Activated CD8-positive, alpha-beta T cell treated with anti-CD3 and anti-CD28 coated beads for 36 hours (primary cell): ENCODE measurements at places on chromosomes 5 and 9.

DNA sequence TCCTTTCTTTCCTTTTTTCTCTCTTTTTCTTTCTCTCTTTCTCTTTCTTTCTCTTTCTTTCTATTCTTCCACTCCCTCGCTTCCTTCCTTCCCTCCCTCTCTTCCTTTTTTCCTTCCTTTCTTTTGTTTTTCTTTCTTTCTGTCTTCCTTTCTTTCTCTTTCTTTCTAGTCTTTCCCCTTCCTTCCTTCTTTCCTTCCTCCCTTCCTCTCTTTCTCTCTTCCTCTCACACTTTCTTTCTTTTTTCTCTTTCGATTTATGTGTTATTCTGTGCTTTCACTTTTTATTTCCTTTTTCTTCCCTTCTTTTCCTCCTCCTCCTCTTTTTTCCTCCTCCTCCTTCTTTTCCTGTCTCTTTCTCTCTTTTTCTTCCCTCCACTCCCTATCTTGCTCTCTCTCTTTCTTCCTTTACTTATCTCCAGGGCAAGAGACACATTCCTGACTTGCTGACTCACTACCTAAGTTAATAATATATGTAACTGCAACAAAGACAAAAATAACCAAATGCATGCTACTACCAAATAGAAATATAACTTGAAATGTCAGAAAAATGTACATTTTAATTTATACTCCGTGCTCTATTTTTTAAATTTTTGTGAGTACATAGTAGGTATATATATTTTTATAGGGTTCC, 445.5 kb downstream of the GABRG2 start:
- DNase-seq = no peak

DNA sequence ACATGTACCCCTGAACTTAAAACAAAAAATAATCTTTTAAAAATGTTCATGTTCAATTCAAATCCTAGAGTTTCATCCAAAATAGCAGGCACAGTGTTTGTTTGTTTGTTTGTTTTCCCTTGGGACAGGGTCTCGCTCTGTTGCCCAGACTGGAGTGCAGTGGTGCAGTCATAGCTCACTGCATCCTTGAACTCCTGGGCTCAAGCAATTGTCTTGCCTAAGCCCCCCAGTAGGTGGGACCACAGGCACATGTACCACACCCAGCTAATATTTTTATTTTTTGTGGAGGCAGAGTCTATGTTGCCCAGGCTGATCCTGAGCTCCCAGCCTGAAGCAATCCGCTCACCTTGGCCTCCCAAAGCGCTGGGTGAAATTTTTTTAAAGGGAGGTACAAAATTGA, 5.0 kb upstream of the POLR1E start:
- DNase-seq = no peak

- peak; percentile 90 for DNase-seq
These were observed at the start of gene CYFIP2 for GRCh38 chr5:157265714-157266285. CYFIP2 (plus strand) TSS chr5:157266123; CDS start chr5:157285362, 19,239 bp downstream.

- no peak for DNase-seq
These were observed 159.4 kb downstream of the FBN2 start for GRCh38 chr5:128378632-128379031.

- DNase-seq = no peak
These were observed 186.2 kb upstream of the OTULINL start for GRCh38 chr5:14395411-14395810.

DNA sequence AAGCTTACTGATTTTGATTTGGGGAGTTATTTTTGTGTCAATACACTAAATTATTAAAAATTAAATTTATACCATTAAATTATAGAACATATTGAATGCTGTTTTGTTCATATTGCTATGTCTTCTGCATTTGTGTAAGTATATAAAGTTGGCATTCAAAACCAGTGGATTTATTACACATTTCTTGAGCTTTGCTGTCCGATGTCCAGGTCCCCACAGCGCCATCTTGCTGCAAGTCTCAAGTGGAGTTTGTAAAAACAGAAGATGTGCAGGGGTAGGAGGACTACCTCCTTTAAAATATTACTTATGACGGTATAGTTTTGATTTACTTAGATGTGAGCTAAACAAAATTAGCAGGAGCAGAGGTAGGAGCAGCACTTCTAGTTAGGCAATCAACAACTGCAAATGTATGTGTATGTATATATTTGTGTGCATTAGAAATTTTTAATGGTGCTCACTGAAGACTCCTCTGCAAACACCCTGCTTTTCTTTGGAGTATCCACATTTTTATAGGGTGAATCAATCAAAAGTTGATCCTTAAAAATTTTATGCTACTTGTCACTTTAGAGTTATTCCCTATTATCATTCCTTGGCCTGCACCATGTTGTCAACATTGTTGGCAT, 37.4 kb downstream of the CPEB4 start:
- DNase-seq = peak; percentile 73

DNA sequence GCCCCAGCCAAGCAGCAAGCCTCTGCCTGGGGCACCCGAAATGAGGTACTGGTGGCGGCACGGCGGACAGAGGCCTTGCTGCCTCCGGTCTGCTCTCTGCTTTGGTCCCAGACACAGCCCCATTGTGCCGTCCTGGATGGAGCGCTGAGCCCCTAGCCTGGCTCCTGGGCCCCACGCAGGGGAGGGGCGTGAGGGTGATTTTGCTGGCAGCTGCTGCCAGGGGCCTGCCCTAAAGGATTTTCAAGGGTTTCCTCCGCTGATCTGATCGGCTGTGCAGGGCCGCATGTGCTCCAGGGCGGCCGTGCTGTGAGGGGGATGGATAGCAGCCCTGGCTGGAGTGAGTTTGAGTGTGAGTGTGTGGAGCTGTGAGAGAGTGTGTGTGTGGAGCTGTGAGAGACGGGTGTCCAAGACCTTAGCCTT, 1.3 kb downstream of the GPSM1 start:
- no peak for DNase-seq

GRCh38 chr5:158470764-158471534, 612.0 kb upstream of the CLINT1 start:
- no peak for DNase-seq

DNA sequence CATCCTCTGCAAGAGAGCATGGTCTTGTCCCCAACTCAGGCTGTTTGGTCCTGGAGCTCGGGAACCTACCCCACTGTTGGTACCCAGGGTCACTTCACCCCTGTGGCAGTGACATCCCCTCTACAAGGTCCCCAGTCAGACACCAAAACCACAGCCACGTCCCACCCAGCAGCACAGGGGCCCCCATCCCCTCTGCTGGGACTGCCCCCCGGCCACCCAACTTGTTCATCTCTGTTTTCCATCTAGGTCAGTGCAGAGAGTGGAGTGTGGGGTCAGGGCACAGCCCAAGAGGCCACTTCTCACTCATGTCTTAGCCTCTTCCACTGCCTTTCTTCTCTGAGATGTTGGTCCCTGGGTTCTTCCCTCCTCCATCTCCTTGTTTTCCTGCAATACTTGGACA, 233.9 kb upstream of the NFIL3 start:
- no peak for DNase-seq

GRCh38 chr9:108552459-108553040, 303.2 kb downstream of the ACTL7B start:
- DNase-seq = no peak

- DNase-seq = peak; percentile 73
These were observed 34.7 kb downstream of the LHX3 start for GRCh38 chr9:136170006-136170901.

GRCh38 chr5:76607353-76607871, 15.8 kb downstream of the F2RL2 start:
- DNase-seq = no peak

DNA sequence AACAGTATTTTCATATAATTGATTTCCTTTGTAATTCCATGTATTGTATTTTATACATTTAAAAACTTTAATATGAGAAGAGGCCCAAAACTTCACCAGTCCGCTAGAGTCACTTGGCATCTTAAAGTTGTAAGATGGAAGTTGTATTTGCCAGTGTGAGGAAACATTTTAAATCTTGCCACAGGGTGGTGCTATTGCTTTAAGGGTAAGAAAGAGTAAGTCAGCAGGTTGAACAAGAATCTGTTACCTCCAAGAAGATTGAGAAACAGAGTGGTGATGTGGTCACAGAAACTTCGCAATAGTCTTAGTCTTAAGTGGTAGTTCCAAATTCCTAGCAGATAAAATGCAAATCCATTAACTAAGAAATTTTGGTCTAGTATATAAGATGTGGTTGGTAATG, 39.8 kb upstream of the RANBP6 start:
- DNase-seq = peak; percentile 58

- no peak for DNase-seq
These were observed 123.7 kb upstream of the NFIB start for GRCh38 chr9:14437354-14438231.

DNA sequence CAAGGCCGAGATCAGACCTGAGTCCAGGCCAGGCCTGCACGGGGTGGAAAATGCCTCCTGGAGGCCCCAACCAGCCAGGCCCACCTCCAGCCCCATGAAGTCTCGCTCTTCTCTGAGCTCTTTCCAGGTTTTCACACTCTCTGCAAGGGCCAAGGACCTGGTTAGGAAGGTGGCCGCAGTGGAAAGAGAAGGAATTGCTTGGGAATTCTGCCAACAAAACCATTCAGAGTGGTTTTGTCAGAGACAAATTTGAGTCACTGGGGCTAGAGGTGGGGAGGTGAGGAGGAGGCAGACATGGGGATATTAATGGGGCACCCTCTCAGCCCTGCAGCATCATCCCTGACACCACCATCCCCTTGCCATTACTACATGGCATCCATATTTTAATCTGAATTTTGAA, 261.0 kb downstream of the ROR2 start:
- no peak for DNase-seq

GRCh38 chr5:129670957-129671500, 76.9 kb upstream of the MINAR2 start:
- DNase-seq = no peak

DNA sequence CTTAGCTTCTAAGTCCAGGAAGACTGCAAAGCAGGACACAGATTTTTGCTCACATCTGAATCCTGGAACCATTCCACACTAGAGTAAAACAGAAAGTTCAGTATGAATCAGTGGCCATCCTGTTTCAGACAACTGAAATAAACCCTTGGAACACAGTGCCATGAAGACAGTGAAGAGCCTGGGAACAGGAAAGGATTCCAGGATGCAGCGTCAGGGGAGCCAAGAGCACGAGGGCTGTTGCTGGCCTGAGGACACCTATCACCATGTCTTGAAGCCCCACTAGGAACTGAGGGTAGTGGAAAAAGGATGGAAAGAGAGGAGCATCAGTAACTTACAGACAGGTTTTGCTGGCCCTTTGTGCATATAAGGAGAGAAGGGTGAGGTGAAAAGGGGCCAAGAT, 115.3 kb upstream of the FSTL4 start:
- DNase-seq = no peak

- DNase-seq = no peak
These were observed 54.1 kb upstream of the ABL1 start for GRCh38 chr9:130780865-130781504.

GRCh38 chr9:125549039-125549438, 158.0 kb downstream of the MAPKAP1 start:
- DNase-seq = no peak

DNA sequence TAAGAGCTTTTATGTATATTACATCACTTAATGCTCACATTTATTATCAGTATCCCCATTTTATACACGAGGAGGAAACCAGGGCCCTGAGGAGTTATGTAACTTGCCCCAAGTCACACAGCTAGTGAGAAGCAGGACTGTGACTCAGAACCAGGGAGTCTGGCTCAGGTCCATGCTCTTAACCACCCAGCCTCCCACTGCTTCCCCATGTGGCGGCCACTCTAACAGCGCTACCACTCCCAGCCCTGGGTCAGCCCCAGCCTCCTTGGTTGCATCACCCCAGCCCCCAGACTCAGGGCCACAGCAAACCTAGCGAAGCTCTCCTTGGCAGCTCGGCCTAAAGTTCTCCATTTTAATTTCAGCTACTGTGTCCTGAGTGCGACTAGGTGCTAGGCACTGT, 159.1 kb downstream of the PAX5 start:
- no peak for DNase-seq

DNA sequence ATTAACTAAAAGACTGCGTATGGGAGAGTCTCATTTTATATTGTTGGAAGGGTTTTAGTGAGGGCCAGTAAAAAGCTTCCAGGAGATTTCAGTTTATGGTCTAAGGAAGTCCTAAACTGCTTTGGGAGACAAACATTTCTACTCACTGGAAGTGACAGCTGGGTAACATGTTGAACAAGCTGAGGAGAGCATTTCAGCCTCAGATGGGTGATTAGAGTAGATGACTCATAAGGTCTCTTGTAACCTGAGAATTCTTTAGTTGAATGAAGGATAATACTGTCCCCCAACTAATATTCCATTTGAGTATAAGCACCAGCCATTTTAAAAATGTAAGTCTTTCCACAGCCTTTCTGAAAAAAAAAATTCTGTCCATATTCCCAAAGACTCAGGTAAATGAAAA, 218.0 kb upstream of the C9orf72 start:
- no peak for DNase-seq

- DNase-seq = no peak
These were observed 73.4 kb downstream of the SGCD start for GRCh38 chr5:156400231-156400986.

DNA sequence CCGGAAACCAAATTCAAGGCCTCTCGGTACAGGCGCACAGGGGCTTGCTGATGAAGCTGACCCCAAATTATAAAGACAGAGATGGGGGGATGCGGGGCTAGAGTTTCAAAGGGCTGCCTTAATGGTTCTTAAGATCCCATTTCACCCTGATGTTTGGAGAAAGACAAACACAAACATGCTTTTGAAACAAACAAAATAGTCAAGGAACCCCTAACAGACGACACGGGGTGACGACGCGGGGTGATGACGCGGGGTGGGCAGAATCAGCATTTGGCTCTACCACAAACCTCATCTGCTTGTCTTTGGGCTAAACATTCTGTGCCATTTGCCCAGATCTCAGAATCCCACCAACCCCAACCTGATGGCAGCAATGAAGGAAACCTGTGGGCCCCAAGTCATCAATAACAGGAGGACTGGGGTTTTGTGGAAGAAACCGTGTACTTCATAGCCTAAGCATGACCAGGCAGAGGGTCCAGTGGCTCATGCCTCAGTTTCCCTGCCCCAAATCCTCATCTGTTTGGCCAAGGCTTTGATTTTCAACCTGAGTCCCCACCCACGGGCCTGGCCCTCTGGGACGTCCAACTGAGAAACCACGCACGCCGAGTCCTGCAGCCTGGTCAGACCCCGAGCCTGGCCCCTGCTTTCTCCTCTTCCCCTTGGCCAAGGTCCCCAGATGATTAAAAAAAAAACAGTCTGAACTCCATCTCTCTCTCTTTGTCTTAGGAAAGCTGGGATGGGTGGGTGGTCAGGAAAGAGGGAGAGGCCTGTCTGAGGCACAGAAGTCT, 148.5 kb downstream of the COL23A1 start:
- DNase-seq = no peak

- no peak for DNase-seq
These were observed 16.0 kb upstream of the JADE2 start for GRCh38 chr5:134509308-134510040.

DNA sequence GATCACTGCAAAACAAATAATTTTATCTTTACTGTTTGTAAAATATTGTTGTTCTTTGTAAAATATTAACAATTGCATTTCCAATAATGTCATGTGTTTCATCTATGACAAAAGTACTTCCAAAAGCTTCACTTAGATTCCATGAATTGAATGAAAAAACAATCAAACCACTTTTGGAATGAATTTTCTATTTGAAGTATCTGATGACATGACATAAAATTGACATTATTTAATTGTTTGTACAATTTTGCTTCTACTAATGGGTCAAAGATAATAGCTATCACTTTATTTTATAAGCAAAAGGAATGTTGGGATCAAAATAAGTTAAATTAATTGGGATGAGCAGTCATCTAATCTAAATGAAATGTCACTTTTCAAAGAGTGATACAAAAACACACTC, 684.3 kb downstream of the NR2F1-AS1 start:
- no peak for DNase-seq
